Right hindlimb (tissue), 1 donor: ENCODE measurements at places on chromosomes 3 and 15.
A peak's percentile ranks its signal among the peaks of the same experiment; 100 is the strongest.

DNA sequence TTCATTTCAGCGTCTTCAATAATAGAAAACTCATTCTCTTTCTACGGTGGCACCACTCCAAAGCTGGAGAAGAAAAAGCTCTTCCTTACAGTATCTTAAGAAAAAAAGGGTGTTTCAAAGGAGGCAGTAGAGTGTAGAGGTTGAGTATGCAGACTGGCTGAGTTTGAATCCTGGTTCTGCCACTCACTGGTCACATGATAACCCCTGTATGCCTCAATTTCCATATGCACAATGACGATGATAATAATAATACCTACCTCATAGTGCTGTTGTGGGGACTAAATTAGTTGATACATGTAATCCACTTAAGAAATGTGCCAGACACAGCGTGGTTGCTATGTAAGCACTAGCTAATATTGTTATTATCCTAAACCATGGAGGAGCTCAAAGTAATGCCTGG is 4.5 kb downstream of the ANP32A start:
- no peak for DNase-seq

GRCh38 chr3:182735672-182736071 is 57.6 kb upstream of the ATP11B start:
- no peak for DNase-seq

DNA sequence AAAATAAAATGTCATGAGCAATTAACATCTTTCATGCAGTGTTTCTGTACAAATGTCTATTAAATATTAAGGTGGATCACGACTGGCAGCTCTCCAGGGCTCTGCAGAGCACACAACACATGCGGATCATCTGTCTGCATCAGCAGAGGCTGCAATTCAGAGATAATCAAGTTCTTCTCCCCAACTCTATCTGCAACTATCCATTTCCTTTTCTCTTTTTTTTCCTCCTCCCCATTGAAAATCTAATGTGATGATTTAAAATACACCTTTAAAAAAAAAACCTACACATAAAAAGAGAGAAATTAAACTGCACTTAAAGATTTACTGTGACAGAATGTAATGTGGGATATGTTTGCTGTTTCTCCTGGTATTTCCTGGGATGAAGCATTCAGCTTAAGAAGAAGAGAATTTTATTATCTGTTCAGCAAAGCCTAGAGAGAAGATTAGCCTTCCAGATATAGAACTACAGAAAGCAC is 352.6 kb upstream of the CCDC54 start:
- no peak for DNase-seq

DNA sequence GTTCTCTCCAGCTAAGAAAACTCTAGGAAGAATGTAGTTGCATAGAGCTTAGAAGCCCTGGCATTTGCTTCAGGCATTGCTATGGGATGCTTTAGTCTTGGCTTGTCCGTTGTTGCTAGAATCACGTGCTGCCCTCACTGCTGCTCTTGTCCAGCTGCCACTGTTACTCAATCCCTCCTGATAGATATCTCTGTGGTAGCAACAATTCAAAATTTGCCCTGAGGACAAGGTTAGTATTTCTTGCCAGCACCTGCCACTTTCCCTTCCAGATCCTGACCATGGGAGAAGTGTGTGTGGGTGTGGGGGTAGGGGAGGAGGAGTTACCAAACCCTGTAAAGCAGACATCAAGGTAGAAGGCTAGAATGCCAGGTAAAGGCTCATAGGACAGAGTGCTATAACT is 113.8 kb downstream of the PPM1L start:
- DNase-seq: peak; percentile 59
